ENCODE measurements at places on chromosomes 11 and 22. TPM values are rescaled to one million over a fixed set of nuclear protein-coding genes. Genes with fewer than 3 reads are reported as not detected.

- DNase-seq, result peak; percentile 8
Observed at GRCh38 chr22:33076343-33076742, 18.2 kb upstream of the SYN3 start.

DNA sequence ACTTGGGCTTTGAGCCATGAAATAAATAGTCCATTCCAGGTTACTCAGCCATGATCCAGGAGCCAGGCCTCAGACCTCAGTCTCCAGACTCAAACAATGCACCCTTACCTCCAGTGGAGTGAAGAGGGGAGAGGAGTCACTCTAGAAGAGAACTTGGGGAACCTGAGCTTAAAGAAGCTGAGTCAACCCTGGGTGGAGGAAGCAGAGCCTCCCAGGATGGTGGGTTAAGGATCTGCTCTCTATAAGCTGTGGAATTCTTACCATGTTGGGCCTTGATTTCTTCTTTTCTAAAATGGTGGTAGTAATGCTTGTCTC lies 113.2 kb downstream of the NECTIN1 start:
- peak; percentile 8 for DNase-seq

The KCNK4 gene
- total RNA-seq, result not detected

The SCT gene
- not detected for total RNA-seq

The GLYAT gene
- not detected for total RNA-seq

DNA sequence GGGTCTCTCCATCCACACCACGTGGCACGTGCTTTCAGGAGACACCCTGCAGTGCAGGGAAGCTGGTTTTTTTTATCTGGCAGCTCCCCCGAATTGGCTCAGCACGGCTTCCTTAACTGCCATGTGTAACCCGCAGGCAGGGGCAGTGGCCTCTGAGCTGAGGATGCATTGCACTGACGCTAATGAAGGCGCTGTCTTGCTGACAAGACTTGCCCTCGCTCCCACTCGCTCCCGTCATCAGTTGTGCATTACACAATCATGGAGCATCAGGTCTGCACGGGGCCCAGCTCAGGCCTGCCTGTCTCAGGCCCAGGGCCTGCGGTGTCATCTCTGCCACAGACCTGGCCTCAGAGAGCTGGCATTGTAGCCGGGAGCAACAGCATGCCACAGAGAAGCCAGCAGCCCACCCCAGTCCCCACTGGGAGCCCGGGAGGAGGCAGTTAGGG lies 95.9 kb downstream of the ARHGAP8 start:
- no peak for DNase-seq

GRCh38 chr22:22818861-22819855 lies 68.5 kb upstream of the IGLL5 start:
- no peak for DNase-seq

The RHOD gene
- 13.4 TPM for total RNA-seq

GRCh38 chr11:113341388-113342165 lies 27.2 kb downstream of the TTC12 start:
- no peak for DNase-seq

DNA sequence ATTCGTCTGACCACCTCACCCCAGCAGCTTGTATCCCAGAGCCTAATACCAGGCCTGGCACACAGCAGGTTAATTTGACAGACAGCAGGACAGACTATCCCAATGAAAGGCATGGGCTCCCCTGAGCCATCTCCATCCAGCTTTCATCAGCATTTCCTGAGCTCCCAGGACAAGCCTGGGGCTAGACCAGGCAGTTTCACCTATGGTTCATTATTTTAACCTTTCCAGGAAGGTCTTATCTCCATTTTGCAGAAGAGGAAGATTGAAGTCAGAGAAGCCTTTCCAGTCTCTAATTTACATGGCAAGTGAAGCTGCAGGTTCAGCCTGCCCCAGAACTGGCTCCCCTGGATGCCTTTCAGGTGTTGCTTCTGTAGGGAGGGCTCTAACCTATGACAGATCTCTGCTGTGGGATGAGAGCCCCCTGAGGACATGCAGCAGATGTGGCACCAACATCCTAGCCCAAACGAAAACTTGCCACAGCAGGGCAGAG lies 17.0 kb downstream of the ARRB1 start:
- no peak for DNase-seq

The OR8D4 gene
- not detected for total RNA-seq

DNA sequence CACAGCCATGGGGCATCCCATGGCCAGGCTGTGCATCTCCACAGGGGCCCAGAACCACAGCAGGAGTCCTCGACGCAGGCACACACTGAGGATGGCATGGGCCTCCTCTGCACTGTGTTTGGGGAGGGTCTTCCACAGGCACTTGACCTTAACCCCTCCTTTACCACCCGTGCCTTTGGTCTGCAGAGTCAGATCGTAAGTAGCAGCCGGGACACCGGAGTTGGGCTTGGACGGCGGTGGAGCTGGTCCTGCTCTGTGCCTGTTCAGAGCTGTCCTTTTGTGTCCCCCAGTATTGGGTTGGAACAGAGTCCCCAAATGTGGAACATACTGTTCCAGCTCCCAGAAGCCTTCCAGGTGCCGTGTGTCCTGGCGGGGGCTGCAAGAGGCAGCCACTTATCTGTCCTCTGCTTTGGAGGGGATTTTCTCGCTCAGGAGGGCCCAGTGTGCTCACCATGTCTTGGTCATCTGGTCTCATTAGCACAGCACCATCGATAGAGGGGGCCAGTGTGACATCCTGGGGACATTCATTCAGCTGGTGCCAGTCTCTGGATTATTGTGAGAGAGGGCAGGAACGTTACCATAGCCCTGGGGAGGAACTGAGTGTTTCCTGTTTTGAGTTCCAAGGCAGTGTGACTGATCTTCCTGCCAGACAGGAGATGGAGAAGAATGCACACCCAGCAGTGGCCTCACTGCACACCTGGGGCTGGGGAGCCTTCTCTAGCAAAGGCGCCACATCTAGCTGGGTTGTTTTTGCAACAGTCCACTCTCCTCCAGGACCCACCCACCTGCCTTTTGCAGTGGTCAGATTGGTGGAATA lies 12.4 kb downstream of the CRELD2 start:
- peak; percentile 20 for DNase-seq

GRCh38 chr22:17235149-17235655 lies 16.0 kb upstream of the ADA2 start:
- no peak for DNase-seq

GRCh38 chr11:64485074-64485473 lies 105.9 kb upstream of the SLC22A12 start:
- no peak for DNase-seq

DNA sequence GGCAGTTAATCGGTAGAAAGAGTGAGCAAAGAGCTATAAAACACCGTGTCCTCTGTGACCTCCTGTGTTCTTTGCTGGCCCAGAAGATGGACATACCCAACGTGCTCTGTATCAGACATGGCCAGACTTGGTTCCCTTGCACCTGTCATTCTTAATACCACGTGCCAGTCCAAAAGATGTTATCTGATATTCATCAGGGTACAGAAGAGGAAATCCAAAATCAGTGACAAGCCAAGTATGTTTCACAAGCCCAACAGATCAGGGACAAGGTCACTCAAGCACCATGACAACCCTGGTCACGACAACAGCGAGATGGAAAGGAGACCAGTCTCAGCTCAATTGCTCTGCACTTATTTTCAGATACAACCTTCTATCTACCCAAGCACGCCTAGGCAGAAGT lies 3.4 kb downstream of the LRP4 start:
- no peak for DNase-seq

DNA sequence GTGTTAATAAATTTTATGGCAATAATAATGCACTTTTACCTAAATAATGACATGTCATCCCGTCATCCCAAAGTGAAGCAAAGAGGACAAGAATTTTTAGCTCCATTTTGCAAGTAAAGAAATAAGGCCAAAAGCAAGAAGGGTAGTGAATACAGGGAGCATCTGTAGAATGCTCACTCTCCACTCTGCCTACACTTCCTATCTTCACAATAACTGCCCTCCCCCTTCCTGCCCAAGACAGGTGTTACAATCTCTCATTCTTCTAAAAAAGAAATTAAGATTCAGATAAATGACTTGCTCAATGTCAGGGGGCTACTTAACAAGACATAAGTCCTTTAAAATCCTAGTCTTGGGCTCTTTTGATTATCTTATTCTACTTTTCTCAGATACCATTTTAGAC lies 8.9 kb downstream of the RDX start:
- DNase-seq, result no peak

DNA sequence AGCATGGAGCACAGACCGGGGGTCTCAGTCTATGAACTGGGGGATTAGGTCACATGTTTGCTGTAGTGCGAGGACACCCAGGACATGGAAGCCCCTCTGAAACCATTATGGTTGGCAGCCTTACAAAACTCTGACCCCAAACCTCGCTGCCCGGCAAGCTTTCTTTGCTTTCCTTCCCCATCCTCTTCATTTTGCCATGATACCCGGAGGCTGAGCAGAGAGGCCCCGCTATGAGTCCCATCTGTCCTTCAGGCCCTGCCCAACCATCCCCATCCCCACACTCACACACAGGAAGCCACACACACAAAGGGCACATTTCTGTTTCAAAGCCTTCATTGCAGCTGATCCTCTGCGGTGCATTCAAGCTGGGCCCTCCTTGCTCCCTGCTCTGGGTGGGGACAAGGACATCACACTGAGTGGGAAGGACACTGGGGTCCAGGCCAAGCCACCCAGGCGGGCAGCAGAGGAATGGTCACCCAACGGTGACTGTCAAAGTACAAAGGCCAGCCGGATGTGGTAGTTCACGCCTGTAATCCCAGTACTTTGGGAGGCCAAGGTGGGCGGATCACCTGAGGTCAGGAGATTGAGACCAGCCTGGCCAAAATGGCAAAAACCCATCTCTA lies 176.5 kb downstream of the CTTN start:
- no peak for DNase-seq

DNA sequence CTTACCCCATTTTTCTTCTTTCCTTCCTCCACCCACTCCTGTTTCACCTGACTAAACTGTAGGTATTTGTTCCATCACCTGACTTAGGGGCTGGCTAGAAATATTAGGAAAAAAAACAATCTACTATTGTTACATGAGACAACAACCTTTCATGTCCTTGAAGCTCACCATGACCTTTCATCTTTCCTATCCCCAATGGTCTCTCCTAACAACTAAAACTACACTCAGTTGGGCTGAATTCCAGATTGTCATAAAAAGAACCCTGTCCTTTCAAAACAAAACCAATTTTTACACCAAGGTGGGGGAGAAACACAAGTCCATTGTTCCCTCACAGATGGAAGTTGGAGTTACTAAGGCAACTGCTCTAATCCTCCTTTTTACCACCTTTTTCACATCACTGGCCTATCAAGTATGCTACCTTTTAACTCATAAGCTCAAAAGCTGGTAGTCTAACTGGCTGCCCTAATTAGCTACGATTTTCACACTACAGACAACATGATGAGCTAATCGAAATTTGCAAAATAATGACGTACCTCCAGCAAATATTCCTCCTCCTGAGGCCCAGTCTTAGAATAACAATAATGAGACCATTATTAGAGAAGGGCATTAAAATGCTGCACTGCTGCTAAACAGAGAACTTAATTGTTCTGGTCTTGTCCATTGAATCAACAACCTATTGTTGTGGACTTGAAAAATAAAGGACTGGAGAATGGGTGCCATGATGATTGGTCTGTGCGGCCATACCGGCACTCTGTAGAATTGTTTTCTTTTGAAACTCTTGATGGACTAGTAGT lies 46.5 kb upstream of the SOX6 start:
- DNase-seq, result peak; percentile 5

DNA sequence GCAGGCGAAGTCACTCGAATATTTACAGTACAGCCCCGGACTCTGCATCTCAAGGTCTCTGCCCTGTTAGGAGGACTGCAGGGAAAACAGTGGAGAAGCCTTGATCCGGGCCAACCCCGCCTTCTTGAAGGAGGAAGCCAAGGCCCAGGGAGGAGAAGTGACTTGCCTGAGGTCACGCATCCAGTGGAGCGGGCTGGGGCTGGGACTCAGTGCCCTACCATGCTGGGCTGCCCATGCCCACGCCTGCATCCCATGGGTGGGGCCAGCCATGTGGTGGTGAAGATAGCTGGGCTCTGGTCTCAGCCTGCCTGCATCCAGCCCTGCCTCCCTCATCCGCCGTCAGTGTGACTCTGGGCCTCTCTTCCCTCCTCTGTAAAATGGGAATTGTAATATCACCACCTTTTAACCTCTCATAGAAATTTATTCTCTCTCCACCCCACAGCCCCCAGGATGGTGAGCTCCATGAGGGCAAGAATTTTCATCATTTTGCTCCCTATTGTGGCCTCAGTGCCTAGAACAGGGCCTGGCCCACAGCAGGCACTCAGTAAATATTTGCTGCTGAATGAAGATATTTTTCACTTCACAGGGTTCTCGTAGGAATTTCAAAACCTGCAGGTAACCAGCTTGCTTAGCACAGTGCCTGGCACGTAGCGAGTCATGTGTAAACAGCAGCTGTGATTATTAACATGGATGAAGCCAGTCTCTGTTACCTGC lies 57.3 kb downstream of the OTOG start:
- DNase-seq, result no peak

DNA sequence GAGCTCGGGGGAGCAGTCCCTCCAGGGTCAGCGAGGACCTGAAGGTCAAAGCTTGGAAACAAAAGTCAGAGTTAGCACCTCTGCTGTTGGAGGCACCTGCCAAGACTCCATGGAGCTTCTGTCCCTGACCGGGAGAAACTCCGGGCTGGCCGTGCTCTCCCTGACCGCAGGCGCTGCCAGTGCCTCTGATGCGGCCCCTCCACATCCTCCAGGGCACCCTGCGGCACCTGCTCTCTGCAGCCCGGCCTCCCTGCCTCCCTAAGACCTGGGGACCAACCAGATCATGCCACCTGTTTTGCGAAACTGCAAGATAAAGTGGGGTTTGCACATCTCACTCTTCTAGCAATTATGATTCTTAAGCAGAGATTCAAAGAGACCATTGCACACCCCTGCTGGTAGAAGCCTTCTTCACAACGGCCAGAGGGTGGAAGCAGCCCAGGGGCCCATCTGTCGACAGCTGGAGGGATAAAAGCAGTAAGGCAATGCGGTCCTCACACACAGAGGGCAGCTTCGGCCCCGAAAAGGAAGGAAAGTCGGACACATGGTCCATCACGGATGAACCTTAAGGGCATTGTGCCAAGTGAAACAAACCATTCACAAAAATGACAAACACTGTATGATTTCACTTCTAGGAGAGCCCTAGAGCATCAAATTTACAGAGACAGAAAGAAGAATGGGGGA lies 477.1 kb downstream of the BRD1 start:
- no peak for DNase-seq

DNA sequence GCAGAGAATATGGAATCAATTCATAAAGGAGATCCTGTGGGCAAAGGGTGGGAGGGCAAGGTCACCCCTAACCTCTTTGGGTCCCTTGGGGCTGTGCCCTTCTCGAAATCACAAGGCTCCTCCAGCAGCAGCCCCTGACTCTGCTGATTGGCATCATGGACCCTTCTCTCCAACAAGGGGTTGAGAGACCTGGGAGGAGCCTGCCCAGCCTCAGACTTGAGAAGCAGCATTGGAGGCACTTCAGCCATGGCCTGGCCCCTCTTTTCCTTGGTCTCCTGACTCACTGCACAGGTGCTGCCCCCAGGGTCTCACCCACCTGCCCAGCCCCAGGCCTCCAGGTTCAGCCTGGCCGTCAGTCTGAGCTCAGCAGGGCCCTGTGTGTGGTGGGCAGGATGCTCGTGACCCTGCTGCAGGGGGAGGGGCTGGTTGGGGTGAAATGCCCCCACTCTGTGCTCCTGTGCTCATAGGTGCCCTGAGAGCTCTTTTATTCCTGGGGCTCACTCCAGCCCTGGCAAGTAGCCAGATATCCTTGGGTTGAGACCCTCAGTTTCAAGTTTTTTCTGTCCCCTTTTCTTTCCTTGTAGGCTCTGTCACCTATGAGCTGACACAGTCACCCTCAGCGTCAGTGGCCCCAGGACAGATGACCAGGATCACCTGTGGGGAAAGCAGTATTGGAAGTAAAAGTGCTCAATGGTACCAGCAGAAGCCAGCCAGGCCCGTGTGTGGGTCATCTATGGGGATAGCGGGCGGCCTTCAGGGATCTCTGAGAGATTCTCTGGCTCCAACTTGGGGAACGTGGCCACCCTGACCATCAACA lies 110.8 kb downstream of the GGTLC2 start:
- no peak for DNase-seq
